ENCODE measurements at places on chromosomes 3 and 15.

DNA sequence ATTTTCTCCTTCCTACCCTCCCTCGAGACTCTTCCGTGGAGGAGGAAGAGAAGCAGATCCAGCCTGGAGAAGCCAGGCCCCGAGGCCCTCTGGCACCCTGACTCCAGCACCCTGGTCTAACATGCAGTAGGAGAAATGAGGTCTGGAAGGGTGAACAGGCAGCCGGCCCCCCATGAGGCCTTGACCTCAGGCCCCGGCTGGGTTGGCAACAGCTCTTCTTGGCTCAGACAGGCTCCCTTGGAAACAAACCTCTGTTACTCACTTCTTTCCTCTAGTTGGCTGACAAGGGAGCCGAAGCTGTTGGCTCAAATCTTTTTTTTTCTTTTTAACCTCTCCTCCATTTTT, 73.4 kb downstream of the CPN2 start:
- no peak for DNase-seq

DNA sequence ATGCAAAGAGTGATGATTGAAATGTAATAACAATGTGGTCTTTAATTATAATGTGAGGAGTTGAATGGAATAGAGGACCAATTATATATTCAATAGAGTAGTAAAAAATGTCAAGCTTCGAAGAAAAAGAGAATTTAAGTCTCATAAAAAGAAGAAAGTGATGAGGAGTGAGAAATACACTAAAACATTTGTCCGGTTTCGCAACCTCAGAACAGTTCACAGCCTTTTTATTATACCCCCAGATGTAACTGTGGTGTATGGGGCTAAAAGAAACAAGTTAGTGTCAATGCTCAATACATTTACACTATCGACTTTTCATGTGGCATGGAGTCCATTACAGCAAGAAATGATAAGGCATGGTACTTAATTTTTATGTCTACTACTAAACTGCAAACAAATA, 386.5 kb upstream of the ATP11B start:
- no peak for DNase-seq

- no peak for DNase-seq
These were observed 43.3 kb downstream of the RBMS3 start for GRCh38 chr3:29324180-29324651.

- DNase-seq = no peak
These were observed 778.0 kb upstream of the NECTIN3 start for GRCh38 chr3:110293660-110294059.

DNA sequence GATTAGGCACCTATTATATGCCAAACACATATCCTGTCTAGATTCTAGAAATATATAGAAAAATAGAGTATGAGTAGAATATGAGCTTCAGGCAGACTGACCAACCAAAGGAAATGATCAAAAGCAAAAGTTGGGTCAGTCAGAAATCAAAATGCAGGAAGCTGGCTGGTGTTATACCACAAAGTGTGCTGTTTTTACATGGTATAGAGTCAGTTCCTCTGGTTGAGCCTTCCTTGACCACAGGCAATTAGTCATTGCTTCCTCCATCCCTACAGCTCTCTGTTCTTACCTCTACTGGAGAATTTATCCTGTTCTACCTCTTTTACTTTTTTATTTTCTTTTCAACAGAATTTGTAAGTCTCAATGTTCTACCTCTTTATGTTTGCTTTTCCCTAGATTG, 149.8 kb downstream of the TMCO5A start:
- DNase-seq = no peak

GRCh38 chr3:65145680-65146079, 457.9 kb upstream of the ADAMTS9 start:
- no peak for DNase-seq

All from Calu3 (cell line).